ENCODE measurements at places on chromosomes 1 and 21.
A peak's percentile ranks its signal among the peaks of the same experiment; 100 is the strongest.

- peak; percentile 71 for DNase-seq
Observed at GRCh38 chr1:1782399-1783221, 4.3 kb upstream of the NADK start.

DNA sequence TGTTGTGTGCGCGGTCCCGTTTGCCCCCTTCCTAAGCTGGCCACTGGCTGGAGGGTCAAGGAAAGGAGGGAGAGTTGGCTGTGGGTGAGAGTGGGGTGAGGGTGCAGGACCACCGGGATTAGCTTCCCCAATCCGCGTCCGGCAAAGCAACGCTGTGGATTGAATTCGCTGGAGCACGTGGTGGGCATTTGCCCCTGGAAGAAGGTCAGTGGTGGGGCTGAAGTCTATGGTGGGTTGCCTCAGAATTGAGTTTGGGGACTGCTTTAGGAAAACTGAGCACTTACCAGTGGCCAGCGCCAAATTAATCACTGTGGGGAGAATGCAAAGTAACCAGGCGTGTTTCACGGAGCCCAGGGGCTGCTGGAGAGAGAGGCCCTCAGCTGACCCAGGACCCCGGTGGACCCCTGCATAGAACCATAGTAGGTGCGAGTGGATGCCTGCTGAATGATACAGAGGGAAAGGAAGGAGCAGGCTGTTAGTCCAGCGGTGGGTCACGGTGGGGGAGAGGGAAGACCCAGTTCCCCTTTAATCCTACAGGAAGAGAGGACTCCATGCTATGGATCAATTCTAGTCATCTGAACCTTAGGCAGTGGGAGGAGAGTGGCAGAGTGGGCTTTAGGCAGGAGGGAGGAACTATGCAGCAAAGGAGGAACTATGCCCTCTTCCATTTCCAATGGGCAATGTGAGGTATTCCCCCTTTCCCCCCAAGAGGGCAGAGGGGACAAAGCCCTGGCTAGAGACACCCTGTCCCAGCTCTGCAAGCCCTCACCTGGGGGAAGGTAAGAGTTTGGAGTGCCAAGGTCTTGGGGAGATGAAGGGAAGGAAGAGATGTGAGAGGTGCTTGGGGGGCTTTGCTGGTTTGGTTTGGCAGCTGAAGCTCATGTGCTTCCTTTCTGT, 1.2 kb downstream of the TNFRSF8 start:
- DNase-seq = no peak

DNA sequence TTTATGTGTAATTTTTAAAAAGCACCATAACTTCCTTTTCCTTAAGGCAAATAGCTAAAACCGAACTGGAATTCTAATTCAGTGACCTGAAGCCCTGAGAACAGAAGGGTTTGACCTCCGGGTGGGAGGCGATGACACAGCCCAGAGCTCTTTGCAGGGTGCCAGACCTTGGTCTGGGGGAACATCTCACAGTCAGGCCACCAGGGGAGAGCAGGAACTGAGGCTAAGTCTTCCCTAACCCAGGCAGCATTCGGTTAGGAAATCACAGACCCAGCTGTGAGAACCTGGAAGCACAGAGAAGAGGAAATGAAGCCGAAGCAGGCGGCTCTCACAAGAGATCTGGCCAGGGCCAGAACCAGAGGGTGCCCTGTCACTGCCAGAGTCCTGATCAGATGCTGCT, 444.8 kb downstream of the TTLL7 start:
- no peak for DNase-seq

- peak; percentile 92 for DNase-seq
Observed at GRCh38 chr1:14970115-14970798, 183.3 kb upstream of the TMEM51 start.

- DNase-seq = peak; percentile 87
Observed at GRCh38 chr1:40877698-40878097, 15.5 kb upstream of the CITED4 start.

DNA sequence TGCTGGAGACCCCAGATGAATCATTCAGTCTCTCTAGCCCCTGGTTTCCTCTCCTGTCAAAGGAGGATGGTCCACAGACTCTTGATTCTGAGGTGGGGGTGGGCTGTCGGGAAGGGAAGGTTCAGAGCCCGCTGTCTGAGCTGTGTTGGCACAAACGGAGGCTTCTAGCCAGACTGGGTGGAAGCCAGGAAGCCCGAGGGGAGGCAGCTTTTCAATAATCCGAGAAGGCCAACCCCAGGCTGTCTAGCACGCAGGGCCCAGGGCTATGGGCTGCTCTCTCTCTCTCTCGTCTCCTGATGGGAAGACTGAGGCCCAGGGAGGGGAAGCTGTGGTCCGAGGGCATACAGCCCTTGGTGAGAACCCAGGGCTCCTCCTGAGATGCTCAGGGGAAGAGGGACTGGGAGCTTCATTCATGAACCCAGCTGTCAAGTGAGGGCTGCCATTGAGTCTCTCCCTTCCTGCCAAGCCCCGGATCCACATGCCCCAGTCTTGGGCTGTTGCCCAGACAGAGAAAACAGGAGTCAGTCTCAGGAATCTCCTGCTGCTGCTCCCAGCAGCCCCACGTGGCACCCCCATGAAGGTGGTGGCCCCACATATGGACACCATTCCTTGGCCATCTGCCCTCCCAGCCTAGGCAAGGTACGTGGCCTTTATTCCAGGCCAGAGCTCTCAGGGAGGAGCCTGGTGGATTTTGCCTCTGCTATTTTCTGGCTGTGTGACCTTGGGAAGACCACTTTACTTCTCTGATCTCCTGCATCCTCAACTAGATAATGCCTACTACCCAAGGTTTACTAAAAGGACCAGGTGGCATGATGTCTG, 44.4 kb downstream of the RAP1GAP start:
- DNase-seq = no peak

DNA sequence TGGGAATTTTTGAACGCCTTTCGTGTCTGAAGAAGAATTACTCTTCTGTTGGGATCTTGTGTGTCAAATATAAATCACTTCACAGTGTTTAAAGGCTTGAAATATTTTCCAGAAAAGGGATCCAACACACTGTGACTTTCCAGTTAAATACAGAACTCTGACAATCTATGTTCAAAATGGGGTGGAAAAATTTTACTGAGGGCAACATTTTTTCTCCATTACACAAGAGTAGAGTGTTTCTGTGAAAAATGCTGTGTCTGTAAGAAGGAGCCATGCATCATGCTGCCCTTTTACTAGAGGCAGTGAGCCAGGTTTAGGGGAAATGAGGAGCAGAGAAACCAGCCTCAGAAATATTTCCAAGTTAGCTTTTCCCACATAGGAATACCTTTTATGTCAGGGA, 86.5 kb downstream of the VPS13D start:
- DNase-seq = no peak

DNA sequence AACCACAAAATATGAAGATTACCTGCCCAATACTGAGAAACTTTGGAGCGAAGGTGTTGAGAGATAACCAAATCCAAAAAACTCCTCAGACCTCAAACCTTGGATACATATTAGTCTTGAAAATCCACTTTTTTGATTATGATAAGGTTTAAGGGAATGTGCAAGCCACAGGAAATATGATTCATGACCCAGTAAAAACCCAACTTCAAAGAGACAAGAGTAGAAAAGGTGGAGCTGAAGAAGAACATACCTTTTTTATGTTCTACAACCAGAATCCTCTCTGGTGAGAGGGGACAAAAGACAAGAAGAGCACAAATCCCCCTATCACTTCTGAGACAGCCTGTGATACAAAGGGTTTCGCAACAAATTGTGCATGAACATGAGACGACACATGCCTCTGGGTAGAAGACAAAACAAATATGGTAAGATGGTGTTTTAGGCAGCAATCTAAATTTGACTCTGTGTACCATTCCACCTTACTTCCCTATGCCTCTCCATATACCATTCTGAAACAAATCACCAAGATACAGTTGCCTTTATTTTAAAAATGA, 37.3 kb downstream of the COL24A1 start:
- peak; percentile 7 for DNase-seq

DNA sequence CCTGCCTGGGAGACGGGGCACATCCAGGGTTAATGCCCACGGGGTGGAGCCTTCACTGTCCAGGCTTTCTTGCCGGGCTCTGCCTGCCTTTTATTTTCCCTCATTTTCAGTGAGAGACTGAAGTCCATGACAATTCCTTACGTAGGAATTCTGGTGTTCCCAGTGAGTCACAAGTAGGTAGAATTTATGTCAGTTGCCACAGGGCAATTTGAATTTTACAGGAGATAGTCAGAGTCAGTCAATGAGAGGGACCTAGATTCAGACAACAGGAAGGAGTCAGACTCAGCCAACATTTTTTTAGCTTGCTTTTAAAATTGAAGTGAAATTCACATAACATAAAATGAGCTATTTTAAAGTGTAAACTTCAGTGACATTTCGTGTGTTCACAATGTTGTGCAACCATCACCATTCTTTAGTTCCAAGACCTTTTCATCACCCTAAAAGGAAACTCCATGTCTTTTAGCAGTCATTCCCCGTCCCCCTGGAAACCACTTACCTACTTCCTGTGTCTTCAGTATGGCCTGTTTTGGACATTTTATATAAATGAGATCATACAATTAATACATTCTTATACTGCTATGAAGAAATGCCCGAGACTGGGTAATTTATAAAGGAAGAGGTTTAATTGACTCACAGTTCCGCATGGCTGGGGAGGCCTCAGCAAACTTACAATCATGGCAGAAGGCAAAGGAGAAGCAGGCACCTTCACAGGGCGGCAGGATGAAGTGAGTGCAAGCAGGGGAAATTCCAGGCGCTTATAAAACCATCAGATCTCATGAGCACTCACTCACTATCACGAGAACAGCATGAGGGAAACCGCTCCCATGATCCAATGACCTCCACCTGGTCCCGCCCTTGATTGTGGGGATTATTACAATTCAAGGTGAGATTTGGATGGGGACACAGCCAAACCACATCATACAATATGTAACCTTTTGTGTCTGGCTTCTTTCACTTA, 14.6 kb downstream of the AJAP1 start:
- peak; percentile 90 for DNase-seq

DNA sequence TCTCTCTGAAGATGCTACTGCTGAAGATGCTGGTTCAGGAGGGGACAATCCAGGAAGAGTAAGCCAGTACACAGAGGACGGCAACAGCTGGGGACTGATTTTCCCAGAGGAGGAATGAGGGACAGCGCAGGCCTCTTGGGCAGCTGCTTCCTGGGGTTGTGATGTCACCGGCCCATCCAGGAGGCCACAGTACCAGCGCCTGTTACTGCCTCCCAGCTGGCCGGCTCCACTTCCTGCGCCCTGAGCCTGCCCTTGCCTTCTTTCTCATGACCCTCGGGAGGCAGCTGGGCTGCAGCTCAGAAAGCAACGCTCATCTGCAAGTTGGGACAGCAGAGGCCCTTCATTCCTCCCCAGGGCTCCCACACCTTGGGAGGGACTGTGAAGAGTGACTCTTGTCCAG, 21.9 kb upstream of the ID3 start:
- peak; percentile 53 for DNase-seq

DNA sequence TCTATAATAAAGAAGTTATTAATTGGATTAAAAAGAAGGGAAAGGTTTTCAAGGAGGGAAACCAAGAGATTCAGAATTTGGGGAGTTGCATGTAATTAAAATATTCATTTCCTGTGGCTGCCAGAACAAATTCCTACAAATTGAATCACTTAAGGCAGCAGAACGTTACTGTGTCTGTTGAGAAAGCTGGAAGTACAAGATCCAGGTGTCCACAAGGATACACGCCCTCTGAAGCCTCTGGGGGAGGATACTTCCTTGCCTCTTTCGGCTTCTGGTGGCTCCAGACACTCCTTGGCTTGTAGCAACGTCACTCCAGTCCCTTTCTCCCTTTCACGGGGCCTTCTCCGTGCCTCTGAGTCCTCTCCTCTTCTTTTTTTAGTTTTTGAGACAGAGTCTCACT, 67.9 kb downstream of the KAZN start:
- DNase-seq = no peak

DNA sequence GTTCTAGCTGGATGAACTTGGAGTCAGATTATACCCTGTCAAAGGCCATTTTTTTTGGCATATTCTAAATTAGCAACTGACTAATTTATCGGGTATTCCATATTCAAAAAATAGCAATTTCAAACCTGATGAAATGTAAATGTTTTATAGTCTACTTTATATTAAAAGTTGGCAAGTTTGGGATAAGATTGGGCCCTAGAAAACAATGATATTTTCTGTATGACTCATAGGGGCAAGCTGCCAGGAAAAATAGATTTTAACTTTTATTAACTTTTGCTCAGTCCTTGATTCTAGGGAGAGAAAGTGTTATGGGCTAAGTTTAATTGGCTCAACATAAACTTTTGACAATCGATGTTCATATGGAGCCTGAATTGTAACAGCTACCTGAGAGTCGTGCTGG, 576.9 kb upstream of the B3GALT2 start:
- DNase-seq = peak; percentile 57

DNA sequence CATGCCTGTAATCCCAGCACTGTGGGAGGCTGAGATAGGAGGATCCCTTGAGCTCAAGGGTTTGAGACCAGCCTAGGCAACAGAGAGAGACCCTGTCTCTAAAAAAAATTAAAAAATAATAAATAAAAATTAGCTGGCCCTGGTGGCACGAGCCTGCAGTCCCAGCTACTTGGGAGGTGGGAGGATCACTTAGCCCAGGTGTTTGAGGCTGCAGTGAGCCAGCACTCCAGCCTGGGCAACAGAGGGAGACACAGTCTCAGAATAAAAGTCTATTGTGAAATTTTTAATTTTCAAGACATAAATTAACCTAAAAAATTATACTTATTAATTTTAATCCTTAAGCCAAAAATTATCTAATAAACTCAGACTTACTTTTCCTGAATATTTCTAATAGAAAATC, 131.2 kb upstream of the ZNHIT6 start:
- DNase-seq = no peak

DNA sequence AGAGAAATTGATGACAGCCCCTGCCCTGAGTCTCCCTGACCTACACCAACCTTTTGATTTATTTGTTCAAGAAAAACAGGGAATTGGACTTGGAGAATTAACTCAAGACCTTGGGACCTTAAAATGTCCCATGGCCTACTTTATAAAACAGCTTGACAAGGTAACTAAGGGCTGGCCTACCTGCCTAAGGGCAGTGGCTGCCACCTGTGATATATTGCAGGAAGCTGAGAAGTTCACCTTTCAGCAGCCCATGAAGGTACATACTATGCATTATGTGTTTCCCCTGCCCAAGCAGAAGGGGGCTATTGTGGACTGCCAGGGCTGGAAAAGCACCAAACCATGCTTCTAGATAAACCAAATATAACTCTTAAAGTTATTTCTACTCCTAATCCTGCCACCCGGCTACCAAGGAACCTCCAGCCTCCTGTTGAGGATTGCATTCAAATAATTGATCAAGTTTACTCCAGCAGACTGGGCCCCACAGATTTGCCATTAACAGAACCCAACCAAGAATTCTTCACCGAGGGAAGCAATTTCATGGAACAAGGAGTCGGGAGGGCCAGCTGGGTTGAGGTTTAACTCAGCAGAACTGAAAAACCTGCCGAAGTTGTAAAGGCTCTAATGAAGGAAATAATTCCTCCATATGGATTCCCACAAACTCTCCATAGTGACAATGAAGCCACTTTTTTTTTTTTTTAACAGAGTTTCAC, 28.2 kb downstream of the LACTBL1 start:
- DNase-seq = no peak

- peak; percentile 0 for DNase-seq
Observed at GRCh38 chr1:18385239-18385790, 95.4 kb upstream of the KLHDC7A start.

All from fibroblast of skin of back (primary cell).